Activated gamma-delta T cell treated with Interleukin-2 at 50 U/mL for 16 hours (primary cell): ENCODE measurements at places on chromosomes 2 and 18.

- DNase-seq = no peak
Measured at GRCh38 chr2:121650315-121650930, 1.2 kb upstream of the CLASP1 start.

DNA sequence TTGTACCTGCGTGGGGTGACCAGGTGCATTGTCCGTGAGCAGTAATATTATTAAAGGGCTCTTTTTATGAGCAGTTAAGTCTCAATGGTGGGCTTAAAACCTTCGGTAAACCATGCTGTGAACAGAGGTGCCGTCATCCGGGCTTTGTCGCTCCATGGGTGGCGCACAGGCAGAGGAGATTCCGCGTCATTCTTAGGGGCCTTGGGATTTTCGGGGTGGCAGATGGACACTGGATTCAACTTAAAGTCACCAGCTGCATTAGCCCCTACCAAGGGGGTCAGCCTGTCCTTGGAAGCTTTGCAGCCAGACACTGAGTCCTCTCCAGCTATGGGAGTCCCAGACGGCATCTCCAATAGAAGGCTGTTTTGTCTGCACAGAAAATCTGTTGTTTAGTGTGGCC, 107.7 kb downstream of the NFATC1 start:
- no peak for DNase-seq

DNA sequence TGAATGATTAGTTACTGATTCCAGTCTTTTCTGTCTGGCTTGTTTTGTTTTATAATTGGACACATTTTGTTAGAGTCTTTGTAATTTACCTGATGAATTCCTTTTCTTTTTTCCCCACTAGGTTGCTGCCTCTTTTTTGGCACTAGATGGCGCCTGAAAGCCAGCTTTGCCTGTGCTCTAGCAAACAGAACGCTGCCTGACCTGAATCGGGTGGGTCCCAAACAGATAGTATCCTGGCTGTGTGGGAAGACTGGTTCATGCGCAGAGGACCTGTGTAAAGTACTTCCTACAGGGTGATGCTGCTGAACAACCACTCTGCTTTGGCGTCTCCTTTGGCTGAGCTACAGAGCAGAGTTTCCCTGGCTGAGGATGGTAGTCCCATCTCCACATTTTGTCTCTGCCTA, 288.2 kb downstream of the IKZF2 start:
- no peak for DNase-seq

DNA sequence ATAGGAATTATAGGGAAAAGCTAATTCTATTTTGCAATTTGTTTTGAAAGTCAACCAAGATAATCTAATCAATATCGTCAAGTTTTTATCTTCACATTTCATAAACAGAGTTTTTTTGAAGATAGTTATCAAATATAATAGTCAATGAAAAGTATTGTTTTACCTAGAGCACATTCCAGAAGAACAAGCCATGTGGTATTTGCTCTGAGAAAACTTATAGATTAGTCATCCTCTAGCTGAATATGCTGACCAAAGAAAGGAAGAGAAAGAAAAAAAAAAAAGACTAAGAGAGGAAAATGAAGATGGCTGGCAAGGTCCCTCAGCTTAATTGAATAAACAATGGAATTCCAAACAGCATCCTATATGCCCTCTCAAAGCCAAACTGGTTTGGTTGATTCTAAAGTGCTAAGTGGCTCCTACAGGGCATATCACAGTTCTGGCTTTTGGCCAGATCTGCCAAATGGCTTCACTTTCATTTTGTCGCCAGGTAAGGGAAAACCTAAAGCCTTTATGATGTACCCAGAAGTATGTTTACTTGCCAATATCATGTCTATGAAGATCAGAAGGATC, 132.6 kb downstream of the VWC2L start:
- no peak for DNase-seq

DNA sequence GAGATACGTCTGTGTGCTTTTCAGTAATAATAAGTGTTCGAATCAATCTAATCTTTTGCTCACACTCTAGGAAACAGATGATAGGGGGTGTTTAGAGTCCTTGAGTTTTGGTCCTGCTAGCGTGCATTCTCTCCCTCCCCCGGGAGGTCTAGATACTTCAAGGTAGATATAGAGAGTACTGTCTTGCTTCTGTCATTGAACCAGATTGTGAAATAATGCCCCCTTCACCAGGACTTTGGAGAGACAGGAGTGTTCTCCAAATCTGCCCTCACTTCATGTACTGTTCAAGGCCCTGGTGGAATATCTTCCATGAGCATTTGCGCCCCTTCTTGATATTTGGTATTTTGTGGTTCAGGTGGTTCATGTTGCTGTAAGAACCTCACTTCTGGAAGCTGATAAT, 59.4 kb upstream of the MGAT5 start:
- DNase-seq = no peak

DNA sequence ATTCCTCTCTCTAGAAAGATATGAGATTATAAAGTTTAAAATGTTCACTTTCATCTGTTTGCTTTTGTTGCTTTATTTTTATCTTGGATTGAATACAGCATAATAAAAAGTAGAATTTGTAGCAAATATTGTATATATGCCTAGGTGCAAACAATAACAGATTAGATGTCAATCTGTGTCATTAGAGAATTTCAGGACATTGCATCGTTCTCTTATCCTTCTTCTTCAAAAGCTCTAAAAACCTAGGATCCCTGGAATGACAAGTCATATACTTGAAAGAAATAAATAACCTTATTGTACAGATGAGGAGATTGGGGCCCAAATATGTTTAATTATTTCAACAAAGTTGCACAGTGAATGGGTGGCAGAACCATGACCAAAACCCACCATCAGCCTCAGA, 102.8 kb upstream of the BZW1 start:
- no peak for DNase-seq

- no peak for DNase-seq
Measured at GRCh38 chr18:63262369-63263335, 56.9 kb downstream of the BCL2 start.

- DNase-seq = no peak
Measured at GRCh38 chr18:59265246-59265973, 7.8 kb downstream of the RAX start.

- no peak for DNase-seq
Measured at GRCh38 chr18:73047688-73048087, 179.9 kb upstream of the NETO1 start.

GRCh38 chr18:58608216-58608615, 20.7 kb downstream of the ALPK2 start:
- no peak for DNase-seq
